T-helper 1 cell (primary cell): ENCODE measurements at places on chromosomes 2 and 18.

- no peak for DNase-seq
These were observed 114.9 kb upstream of the ID2 start for GRCh38 chr2:8566774-8567468.

DNA sequence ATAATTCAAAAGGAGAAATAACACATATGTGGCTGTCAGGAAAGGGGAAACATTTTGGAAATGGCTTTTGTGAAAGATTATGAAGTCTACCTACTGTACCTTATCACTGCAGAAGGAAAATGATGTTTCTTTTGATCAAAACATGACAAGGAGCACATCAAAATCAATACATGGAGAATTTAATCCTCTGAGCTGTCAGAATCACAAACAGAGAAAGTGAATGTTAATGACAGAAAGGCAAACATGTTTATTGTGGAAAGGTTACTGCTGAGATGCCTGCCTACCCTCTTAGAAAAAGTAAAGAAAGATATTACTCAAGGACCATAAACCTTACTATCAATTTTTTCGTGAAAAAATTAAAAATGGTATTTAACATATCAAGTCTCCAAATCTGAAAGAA lies 794.5 kb upstream of the GYPC start:
- no peak for DNase-seq

DNA sequence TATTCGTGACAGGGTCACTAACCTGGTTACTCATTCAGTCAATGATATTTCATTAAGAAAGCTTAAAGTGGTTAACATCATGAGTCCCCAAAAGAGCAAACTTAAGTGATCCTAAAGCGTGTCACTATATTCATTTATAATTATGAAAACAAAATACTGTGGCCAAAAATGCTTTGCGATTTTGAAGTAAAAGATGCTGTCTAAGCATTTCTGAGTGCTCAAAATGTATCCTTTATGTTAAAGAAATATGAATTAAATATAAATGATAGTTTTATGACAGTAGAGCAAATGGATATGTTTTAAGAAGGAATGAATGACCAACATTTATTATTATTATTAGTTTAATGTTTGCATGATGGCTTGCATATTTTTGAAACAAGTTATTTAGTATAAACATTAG lies 72.6 kb upstream of the CDC42EP3 start:
- DNase-seq = no peak

DNA sequence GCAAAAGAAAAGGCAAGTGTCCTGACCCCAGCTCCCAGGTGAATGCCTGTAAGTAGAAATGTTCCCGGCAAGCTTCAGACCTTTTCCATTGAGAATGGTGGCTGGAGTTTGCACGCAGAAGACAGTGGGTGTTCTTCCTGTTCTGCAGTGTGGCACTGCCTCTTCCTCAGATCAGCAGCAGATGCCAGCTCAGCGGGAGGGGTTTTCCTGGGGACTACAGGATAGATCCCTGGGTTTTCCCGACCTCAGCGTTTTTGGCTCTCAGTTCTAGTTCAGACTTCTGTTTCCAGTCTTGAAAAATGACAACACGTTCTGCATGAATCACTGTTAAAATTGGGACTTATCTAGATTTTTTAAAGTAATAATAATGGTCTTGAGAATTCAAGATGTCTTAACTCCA lies 39.2 kb downstream of the GRHL1 start:
- DNase-seq = no peak

- no peak for DNase-seq
These were observed 141.4 kb downstream of the ZEB2 start for GRCh38 chr2:144378551-144378950.

DNA sequence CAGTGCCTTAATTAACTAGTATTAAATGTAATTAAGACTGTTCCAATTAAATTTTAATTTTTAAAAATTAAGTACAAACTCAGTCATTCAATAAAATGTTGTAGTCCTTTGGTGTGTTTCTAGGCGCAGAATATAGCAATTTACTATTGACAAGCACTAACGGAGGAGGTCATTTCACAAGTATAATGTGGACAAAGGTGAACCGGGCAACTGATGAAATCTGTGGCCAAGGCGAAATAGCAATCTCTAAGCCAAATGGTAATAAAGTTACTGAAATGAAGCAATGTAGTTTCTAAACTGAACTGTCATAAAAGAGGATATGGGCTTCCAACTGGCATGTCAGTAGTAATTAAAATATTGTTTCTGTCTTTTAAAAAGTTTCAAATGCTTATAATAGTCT lies 27.5 kb downstream of the FIGN start:
- DNase-seq = no peak

GRCh38 chr2:127064642-127065250 lies 42.2 kb downstream of the BIN1 start:
- DNase-seq = no peak

DNA sequence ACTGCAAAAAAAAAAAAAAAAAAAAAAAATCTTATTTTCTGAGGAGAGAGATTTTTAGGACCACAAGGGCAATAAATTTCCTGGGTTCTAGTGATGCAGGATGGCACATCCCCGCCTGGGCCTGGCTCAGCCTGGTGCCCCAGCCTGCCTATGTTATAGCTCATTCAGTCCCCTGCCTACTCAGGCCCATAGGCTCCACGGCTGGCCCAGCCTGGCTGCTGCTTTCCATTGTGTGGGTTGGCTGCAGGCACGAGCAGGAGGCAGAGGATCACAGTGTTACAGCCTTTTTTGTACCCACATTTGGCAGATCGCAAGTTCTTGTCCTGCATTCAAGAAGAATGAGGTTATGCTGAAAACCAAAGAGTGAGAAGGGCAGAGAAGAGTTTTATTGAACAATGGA lies 2.8 kb upstream of the SULT6B1 start:
- no peak for DNase-seq

- DNase-seq = no peak
These were observed 32.1 kb upstream of the ZNF638 start for GRCh38 chr2:71299507-71299906.

GRCh38 chr18:30093376-30093775 lies 949.2 kb downstream of the DSC3 start:
- DNase-seq = no peak

DNA sequence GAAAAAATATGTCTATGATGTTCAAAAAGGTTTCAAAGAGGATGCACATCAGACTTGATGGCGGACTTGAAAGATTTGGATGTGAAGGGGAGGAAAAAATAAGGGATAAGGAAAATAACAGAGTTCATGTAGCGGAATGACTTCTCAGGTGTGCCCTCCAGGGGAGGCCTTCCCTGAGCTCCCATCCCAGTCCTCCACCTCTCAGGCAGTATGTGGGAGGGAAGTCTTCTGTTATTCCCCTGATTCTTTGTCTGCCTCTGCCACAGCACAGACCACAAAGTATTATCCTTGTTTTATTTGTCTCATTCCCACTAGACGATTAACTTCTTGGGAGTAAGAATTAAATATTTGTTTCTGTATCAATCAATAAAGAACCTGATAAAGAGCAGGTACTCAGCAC lies 17.7 kb downstream of the COL5A2 start:
- DNase-seq = no peak

DNA sequence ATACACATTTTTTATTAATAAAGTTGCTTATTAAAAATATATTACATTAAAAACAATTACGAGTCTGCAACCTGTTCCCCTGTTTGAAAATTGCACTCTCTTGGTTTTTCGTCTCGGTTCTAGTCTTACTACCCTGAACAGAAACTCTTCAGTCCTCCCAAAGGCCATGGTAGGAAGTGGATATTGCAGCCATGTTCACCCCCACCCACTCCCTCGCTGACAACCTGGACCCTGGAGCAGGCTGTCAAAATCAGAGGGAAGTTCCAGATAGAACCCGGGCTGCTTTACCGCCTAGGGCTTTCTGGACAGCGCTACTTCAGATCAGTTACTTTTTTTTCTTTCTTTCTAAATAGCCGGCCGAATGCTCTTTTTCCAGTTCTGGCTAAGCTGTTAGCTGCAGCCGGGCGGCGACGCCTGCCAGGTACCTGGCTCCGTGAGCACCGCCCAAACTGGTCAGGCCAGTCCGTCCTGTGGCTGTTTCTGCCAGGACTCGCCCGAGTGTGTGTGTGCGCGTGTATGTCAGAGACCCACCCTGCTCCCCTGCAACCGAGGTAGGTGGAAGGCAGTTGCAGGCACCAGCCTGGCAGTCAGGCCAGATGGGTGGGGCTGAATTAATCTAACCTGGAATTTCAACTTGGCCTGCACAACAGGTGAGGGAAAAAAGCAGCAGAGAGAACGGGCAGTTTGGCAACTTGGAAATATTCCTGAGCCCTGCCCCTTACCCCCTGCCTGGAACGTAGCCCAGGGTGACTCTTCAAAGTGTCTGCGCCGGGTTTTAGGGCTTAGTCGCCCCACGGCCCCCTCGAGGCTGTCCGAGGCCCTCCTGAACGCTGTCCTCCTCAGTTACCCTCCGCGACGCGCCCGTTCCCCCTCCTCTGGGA lies 1.1 kb upstream of the TET3 start:
- DNase-seq = no peak

- DNase-seq = no peak
These were observed 43.1 kb downstream of the INHBB start for GRCh38 chr2:120389036-120389391.

DNA sequence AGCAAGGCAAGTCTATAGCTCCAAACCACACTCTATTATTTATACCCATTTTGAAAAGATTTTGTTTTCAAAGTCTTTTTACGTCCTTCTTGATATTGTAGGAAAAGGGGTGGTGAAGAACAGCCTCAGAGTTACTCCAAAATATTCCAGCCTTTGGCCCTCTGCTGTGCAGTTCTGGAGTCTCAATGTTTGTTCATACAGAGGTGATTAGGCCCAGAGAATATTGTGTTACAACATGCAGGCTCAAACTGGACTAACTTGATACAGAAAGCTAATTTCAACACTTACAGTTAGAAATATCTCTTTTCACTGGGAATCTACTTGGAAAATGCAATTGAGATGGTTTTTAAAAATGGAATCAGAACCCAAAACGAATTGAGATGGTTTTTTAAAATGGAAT lies 40.4 kb upstream of the SLC25A52 start:
- DNase-seq = no peak

DNA sequence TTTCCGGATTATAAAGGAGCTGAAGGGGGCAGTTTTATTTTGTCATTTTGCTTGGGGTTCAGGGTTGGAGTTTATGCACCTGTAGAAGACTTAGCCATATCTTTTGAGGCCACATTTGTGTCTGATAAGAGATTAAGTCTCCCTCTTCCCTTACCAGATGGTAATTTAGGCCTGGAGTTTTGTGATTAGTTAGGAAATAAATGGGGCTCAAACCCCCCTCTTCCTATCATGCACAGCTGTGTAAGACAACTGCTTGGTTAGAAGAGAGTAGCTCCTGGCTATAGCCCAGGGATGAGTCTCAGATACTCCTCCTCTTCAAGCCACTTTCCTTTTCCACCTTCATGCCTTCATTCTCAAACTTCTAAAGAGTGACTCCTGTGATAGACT lies 802 bp upstream of the SAP130 start:
- no peak for DNase-seq

DNA sequence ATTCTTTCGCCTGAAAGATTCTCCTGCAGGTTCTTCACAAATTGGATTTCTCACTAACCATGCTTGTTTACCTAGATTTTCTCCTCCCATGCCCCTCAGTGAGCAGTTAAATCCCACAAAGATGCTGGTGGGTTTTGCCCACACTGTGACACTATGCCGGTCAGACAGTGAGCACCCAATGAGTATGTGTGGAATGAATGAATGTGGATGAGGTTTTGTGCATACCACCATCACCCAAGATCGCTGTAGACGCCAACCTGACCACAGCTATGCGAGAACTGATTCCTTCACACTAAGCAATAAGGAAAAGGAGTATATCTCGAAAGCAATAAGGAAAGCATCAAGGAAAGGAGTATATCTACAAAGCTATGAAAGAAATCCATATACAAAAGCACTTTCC lies 116.7 kb downstream of the PID1 start:
- no peak for DNase-seq

DNA sequence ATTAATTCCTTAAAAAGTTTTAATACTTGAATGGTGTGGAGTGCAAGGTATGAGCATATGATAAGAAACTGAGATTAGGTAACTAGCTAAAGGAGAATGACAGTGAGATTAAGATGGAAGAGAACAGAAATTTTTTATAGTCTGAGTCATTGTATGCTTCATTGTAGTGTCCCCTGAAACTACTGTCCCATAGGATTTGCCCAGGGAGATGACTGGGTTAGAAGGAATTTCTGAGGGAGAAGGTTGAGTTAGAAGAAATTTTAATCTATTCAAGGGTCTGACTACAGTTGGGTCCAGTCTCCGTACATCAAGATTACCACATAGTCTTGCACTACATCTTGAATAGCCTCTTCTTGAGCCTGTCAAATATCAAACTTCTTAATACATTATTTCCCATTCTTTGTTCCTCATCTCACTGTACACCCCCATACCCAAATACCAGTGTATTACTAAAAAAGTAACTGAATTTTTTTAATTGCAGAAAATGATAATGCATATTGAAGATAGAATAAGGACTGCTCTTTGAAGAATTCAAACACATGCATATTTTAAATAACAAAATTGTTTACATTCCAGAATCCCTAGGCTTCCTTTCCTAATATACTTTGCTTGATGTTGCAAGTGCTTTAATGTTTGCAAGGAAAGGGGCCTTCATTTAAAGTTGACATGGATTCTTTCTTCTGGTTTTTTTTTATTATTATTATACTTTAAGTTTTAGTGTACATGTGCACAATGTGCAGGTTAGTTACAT lies 314.3 kb upstream of the COL3A1 start:
- DNase-seq = no peak

- no peak for DNase-seq
These were observed 9.8 kb upstream of the GPC1 start for GRCh38 chr2:240425697-240426096.
